ENCODE measurements at places on chromosomes 16 and 17.

DNA sequence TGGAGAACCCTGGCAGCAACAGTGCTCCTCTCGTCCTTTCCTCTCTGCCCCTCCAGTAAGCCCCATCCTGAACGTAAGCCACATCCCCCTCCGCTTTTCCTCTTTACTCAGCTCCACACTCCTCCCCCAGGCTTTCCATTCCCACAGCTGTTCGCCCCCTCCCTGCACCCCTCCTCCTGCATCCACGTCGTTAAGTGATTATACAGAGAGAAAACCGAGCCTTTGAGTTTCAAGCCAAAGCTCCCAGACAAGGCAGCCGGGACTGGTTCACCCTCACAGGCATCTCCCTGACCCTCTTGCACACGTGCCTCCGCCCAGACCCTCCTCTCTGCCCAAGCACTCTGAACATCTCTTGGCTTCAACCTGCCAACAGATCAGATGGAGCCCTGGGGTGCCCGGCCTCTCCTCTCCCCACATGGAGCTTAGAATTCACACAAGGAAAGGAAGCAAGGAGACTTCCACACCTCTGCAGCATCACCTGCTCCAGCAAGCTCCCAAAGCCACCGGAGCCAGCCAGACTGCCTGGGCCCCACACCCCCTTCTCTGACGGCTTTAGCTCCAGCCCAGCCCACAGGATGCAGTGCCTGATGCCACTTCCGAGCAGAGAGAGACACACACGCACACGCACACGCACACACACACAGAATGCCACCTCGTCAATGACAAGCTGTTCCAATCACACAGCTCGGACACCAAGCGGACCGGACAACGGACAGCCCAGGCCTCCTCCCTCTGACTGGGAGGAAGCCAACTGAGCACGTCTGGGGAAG, 99.9 kb upstream of the CCL2 start:
- no peak for DNase-seq

DNA sequence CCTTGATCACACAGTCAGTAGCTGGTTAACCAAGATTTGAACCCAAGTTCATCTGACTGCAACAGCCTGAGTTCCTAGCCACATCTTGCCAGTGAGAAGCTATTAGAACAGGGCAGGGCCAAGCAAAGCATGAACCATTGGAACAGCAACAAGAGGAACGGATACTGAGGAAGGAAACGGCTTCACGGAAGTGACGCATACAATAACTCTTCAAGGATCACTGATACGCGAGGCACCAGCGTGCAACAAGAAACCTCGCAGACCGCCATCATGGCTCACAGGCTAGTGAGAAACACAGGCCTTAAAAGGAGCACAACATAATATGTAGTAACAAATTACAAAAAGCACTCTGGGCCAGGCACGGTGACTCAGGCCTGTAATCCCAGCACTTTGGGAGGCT, 114.9 kb downstream of the CDYL2 start:
- no peak for DNase-seq

- DNase-seq, result no peak
Measured at GRCh38 chr17:69268543-69269014, 40.0 kb upstream of the ABCA10 start.

- no peak for DNase-seq
Measured at GRCh38 chr17:39761861-39762496, 24.2 kb downstream of the GRB7 start.
